ENCODE measurements at places on chromosomes 12 and 14.

DNA sequence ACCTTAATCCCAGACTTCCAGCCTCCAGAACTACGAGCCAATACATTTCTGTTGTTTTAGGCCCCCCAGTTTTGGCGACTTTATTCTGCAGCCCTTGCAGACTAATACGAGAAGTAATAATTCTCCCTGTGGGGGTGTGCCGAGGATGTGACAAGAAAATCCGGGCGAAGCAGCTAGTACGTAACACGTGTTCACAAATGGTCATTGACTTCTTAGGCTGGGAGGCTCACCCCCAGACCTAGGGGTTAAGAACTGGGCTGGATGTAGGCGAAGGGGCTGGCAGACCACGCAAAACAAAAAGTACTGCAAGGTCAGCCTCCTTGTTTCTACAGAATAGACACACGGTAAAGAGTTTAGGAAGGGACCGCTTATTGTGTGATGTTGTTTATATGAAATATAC, 69.8 kb upstream of the ESRRB start:
- DNase-seq: no peak

DNA sequence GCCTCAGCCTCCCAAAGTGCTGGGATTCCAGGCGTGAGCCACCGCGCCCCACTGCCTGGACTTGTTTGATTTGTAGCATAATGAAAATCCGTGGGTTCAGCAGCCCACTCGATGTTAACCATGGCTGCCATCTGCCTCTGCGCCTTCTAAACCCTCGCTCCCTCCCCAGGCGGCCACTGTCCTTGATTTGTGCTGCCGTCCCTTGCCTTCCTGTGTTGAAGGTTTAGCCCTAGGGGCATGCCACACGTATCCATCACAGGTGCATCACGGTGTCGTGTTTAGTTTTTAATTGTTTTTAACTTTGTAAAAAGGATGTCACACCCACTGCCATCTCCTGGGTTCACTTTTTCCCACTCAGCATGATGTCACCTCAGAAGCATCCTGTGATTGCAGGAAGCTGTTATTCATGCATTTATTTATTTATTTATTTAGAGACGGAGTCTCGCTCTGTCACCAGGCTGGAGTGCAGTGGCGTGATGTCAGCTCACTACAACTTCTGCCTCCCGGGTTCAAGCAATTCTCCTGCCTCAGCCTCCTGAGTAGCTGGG, 24.5 kb upstream of the ULK1 start:
- DNase-seq: no peak

GRCh38 chr12:128047266-128048060, 219.5 kb upstream of the TMEM132C start:
- DNase-seq: no peak

DNA sequence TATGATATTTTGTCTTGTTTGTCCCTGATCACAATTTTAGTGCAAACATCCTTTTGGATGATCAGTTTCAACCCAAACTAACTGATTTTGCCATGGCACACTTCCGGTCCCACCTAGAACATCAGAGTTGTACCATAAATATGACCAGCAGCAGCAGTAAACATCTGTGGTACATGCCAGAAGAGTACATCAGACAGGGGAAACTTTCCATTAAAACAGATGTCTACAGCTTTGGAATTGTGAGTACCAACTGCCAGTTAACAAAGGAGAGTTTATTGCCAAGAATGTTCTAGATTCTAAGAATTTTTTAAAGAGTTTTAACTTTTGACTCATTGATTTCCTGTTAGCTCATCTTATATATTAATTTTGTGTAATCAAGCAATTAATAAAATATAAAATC, 55.4 kb downstream of the IRAK3 start:
- DNase-seq: no peak

DNA sequence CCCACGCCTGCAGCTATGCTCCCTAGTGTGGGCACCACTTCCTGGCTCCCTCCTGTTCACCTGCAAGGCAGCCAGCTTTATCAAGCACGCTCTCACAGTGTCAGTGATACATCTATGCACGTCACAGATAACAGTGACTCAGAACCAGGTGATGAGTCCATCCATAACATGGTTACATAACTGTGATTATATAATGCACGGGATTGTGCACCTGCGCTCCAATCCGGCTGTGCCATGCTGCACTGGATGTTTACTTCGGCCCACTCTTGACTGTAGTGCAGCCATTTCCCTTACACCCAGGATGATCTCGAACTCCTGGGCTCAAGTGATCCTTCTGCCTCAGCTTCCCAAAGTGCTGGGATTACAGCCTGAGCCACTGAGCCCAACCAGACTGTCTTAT, 38.4 kb upstream of the CEP83 start:
- DNase-seq: no peak
